ENCODE measurements at places on chromosomes 2 and 18.

- no peak for DNase-seq
Observed at GRCh38 chr2:180033993-180034894, 27.1 kb upstream of the CWC22 start.

GRCh38 chr2:185835974-185836373 is 97.4 kb downstream of the FSIP2 start:
- DNase-seq = no peak

- DNase-seq = no peak
Observed at GRCh38 chr18:67766930-67767329, 250.4 kb upstream of the DSEL start.

DNA sequence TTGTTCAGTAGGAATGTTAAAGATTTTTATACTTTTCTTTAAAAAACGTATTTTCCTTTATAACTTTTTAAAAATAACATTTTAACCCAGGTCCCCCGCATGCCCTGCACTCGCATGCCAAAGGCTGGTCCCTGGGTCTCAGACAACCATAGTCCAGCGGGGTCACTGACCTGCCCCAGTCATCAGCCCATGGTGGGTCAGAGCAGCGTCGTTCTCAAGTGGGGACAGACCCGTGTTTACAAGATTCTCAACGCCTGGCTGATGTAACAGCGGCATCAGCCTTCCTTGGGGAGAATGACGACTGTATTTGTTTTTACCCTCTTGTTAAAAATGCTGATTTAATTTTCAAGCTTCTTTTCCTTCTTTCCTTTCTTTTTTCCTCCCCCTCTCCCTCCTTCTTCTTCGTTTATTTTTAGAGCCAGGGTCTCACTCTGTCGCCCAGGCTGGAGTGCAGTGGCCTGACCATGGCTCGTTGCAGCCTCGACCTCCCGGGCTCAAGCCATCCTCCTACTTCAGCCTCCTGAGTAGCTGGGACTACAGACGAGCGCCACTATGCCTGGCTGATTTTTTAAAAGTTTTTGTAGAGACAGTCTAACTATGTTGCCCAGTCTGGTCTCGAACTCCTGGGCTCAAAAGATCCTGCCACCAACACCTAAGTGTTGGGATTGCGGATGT is 1.0 kb upstream of the EFHD1 start:
- no peak for DNase-seq

DNA sequence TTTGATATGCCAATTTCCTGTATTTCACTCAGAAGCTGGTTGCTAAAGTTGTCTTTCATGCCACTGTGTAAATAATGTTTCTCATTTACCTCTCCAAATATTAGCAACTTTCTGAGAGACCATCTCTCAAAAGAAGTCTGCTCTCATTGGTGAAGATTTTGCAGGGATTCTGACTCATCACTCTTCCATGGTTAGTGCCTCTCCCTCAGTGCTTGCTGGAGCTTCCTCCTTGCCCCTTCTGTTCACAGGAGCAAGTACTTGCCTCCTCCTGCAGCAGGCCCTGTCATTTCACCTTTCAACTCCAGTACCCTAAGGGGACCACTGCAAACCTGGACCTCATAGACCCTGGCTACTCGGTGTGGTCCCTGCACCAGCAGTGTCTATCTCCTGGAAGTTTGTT is 168.8 kb downstream of the ZNF385B start:
- DNase-seq = no peak

DNA sequence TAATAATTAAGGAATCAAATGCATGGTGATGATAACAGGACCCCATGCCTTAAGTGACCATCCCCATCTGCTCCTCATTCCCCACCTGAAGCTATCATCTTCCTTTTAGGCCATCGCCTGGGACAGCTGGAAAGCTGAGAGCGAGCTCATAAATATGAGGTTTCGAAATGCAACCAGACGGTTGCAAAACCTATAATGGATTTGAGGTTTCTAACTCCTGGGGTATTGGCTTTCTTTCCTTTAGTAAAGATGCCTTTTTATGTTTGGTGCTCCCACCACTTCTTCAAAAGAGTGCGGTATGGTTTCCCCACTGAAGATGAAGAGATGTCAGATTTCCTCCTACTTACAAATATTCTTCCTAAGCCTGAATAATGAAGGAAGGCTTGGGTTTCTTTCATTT is 1589.5 kb upstream of the PIK3C3 start:
- no peak for DNase-seq

GRCh38 chr18:43271593-43272432 is 5.5 kb downstream of the SYT4 start:
- no peak for DNase-seq

DNA sequence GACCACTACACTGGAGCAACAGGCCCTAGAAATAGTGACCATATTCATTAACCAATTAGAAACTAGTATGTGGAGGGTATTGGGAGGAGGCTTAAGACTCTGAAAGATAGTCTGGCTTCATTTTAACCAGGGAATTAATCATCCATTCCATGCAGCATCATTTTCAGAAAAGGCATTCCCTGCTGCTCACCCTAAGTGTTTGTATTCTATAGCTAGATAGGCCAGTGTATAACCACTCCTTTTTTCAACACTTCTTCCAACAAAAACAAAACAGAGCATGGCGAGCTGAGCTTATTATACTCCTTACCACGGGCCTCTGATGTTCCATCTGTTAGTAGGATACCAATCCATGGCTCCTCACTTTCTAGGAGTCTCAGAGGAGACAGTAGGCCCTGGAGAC is 112.0 kb upstream of the PKDCC start:
- DNase-seq = no peak

- DNase-seq = no peak
Observed at GRCh38 chr2:207662203-207662602, 37.0 kb upstream of the METTL21A start.

Measured in tibial artery (tissue), 4 donors.